Osteocyte (in vitro differentiated cells): ENCODE measurements at places on chromosomes 5 and 9. TPM values are rescaled to one million over a fixed set of nuclear protein-coding genes. Genes with fewer than 3 reads are reported as not detected.

- no peaks in the 10 kb centered on the region for H3K36me3 ChIP-seq
- H3K27ac ChIP-seq: no peak overlapping the region
- no peak overlapping the region for H3K4me3 ChIP-seq
- peaks cover 56% of the 10 kb centered on the region for H3K27me3 ChIP-seq
- H3K4me1 ChIP-seq: no peaks in the 10 kb centered on the region
These were observed 178.4 kb downstream of the PAX5 start for GRCh38 chr9:36855448-36856315.

- no peak for DNase-seq
- no peaks in the 10 kb centered on the region for H3K27me3 ChIP-seq
- no peak overlapping the region for H3K4me3 ChIP-seq
- H3K4me1 ChIP-seq: no peaks in the 10 kb centered on the region
- no peaks in the 10 kb centered on the region for H3K36me3 ChIP-seq
These were observed 347.8 kb downstream of the TRIM32 start for GRCh38 chr9:117034866-117035265.

DNA sequence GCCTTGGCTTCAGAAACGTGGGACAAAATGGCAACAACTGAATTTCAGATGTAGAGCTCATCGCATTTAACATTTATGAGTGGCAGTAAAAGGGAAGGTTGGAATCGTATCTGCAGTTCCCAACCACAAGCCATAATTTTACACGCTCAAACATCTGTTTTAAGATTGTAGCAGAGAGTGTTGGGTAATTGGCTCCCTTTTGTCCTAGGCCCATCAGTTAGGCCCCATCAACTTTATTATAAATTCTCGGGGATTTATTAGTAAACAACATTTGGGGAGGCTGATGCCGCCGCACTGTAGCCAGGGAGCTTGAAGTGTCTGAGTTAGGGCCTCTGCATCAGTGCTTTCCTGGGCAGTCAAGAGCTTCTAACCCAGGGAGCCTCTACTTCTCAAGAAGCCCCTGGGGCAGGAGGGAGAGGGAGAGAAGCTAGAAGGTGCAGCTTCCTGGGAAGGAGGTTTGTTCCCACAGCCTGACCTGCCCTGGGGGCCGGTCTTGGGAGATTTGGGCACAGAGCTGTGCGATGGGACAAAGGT is 66.2 kb downstream of the HSPA4 start:
- no peak overlapping the region for H3K27ac ChIP-seq
- H3K27me3 ChIP-seq: peaks cover 5% of the 10 kb centered on the region
- no peak overlapping the region for H3K4me3 ChIP-seq
- peak; percentile 80 for DNase-seq
- no peaks in the 10 kb centered on the region for H3K36me3 ChIP-seq

DNA sequence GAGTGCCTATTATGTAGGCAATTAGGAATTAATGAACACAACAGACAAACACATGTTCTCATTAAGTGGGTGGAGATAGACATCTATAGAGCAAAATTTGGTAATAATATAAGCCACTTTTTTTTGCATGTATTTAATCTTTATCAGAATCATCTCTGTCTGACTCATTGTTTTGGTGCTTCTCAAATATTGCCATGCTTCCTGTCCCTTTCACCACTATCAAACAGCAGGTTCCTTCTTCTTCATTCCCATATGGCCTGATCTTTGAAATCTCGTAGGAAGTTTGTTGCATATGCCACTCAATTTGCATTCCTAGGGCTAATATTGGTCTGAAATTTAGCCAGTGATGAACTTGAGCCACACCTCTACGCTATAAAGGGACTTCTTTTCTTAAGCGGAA is 128.9 kb upstream of the SPEF2 start:
- H3K27me3 ChIP-seq: peaks cover 17% of the 10 kb centered on the region
- no peak for DNase-seq
- H3K4me1 ChIP-seq: no peaks in the 10 kb centered on the region

GRCh38 chr9:29044959-29045358 is 1471.7 kb upstream of the C9orf72 start:
- no peaks in the 10 kb centered on the region for H3K36me3 ChIP-seq
- no peak for DNase-seq
- H3K4me3 ChIP-seq: no peak overlapping the region
- no peak overlapping the region for H3K27ac ChIP-seq
- H3K27me3 ChIP-seq: no peaks in the 10 kb centered on the region

DNA sequence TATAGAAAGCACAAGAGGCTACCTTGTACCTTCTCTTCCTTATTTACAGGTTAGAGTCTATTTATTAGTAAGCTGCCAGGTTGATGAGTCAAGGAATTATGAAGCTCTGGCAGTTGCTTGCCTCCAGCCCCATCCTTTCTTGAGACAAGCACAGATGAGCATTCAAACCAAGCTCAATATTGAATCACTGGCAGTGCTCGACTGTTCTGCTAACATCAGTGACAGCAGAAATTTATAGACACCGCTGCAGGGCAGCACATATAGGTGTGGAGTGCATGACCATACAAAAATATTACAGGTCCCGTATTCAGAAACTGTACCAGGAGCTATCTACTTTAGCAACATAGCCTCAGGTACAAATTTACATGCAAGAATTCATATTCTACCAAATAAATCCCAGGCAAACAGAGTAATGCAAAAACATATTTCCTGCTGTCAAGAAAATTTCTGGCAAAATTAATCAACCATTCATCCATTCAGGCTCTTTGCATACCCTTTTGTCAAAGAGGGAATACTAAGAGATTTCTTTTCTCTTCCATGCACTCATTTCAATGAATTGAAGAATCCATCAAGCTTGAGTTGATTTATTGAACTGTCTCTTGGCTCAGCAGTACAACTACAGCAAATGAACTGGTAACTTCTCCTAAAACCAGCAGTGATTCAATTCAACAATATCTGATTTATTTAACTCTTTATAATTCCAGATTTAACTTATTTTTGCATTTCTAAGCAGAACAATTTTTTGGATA is 26.9 kb upstream of the PCA3 start:
- H3K27ac ChIP-seq: no peak overlapping the region
- DNase-seq: no peak
- H3K36me3 ChIP-seq: no peaks in the 10 kb centered on the region
- no peaks in the 10 kb centered on the region for H3K4me1 ChIP-seq
- no peak overlapping the region for H3K4me3 ChIP-seq
- H3K27me3 ChIP-seq: peaks cover 46% of the 10 kb centered on the region

- DNase-seq: no peak
- H3K4me1 ChIP-seq: peaks cover 20% of the 10 kb centered on the region
- H3K27me3 ChIP-seq: no peaks in the 10 kb centered on the region
- no peak overlapping the region for H3K27ac ChIP-seq
- no peak overlapping the region for H3K4me3 ChIP-seq
These were observed 5.6 kb downstream of the DAB2IP start for GRCh38 chr9:121656941-121657470.

DNA sequence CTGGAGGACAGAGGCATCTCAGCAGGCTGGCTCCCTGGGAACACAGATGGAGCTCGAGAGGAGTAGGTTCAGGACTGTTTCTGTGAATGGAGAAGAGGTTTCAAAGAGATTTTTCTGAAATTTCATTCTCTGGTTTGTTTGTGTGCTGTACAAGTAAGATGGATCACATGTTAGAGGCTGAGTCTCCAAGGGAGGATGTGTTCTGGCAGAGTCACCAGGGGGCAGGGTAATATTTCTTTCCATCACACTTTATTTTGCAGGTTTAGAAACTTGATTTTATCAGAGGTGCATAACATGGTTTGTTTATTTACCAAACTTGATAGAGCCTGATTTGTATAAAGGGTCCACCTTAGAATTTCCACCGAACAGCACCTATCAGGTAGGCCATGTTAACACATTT is 69.2 kb upstream of the ARL15 start:
- peaks cover 11% of the 10 kb centered on the region for H3K4me1 ChIP-seq
- DNase-seq: no peak
- H3K27ac ChIP-seq: no peak overlapping the region
- peaks cover 28% of the 10 kb centered on the region for H3K27me3 ChIP-seq

- no peaks in the 10 kb centered on the region for H3K27me3 ChIP-seq
- peaks cover 27% of the 10 kb centered on the region for H3K4me1 ChIP-seq
- H3K27ac ChIP-seq: no peak overlapping the region
- no peak for DNase-seq
These were observed 25.4 kb upstream of the SSBP2 start for GRCh38 chr5:81776258-81776657.

DNA sequence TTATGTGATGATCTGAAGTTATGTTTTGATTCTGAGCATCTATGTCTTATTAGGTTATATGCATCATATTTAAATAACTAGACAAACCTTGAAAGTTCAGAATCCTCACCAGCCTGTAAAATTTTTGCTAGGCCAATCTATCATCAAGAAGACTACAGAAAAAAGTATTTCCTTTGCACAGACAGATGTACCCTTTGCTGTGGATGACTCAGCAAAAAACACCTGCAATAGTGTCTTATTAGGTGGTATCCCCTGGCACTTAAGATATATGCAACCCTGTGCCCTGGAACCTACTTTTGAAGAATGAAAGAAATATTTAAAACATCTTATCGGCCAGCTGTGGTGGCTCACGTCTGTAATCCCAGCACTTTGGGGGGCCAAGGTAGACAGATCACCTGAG is 130.6 kb downstream of the SLF1 start:
- no peaks in the 10 kb centered on the region for H3K36me3 ChIP-seq
- H3K27ac ChIP-seq: no peak overlapping the region
- DNase-seq: no peak
- H3K27me3 ChIP-seq: peaks cover 6% of the 10 kb centered on the region
- no peak overlapping the region for H3K4me3 ChIP-seq

- no peaks in the 10 kb centered on the region for H3K36me3 ChIP-seq
- no peaks in the 10 kb centered on the region for H3K27me3 ChIP-seq
- H3K4me1 ChIP-seq: peaks cover 6% of the 10 kb centered on the region
These were observed 192.1 kb upstream of the DMRT1 start for GRCh38 chr9:649128-650074.

NPR3 gene
- total RNA-seq: 92.2 and 97.4 TPM in 2 replicates

SPATA31E1 gene
- not detected in 2 replicates for total RNA-seq

NPDC1 gene
- total RNA-seq: 84.4 and 91.0 TPM in 2 replicates

C9 gene
- not detected in 2 replicates for total RNA-seq

CDC20B gene
- not detected in 2 replicates for total RNA-seq
